ENCODE measurements at places on chromosomes 11 and 22.

DNA sequence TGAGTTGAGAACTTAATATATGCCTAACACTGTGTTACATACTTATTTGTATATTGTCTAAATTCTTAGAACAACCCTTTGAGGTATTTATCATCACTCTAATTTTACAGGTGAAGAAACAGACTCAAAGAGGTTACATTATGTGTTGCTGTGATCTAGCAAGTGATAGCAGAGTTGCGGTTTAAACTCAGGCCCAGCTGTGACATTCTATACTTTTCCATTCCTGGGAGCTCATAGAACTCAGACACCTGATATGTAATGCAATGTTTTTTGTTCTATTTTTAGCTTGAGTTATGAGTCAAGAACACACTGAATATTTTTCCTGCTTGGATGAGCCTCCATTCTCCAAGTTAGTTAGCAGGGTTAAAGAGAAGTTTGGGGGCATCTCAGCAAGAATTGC is 449.7 kb upstream of the DDI1 start:
- no peak for DNase-seq

- DNase-seq, result no peak
Measured at GRCh38 chr22:47573141-47573540, 810.7 kb downstream of the TBC1D22A start.

DNA sequence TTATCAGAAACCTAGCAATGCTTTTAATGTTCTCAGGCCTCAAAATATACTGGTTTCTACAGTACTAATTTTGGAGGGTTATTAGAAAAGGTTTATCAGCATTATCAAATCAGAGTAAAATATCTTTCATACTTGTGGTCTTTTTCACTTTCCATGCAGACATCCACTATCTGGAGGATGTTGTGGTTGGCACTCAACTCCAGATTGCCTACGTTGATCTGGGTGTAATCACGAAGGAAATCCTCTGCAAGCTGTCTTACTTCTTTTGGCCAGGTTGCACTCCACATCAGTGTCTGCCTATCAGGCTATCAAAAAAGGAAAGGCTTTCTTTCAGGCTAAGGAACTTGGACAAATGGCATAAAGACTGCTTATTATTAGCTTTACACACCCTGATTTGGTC is 11.6 kb downstream of the DDX17 start:
- DNase-seq, result peak; percentile 24

- no peak for DNase-seq
Measured at GRCh38 chr11:66334605-66335442, 1.4 kb downstream of the RIN1 start.

DNA sequence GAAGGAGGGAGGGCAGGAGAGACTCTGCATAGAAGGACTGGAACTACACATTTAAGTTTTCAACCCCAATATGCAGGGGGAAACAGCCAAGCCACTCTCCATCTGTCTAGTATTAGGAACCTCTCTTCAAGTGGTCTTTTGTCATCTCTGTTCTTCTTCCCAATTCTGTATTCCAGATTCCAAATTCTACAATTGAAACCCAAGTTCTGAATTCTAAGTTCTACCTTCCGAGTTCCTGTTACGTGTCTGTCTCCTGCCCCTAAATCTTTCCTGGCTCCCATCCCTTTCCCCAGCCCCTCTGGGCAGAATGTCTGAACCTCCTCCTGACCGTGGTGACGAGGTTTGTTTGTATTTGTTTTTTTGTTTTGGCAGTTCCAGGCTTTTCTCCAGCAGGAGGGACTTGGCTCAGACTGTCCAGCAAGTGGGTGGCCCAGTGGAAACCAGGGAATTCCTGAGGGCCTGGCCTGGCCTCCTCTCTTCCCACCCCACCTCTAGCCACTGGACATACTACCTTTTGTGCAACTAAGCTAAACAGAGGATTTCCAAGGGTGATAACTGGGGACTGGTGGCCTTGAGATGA is 1.6 kb upstream of the THOC5 start:
- no peak for DNase-seq

DNA sequence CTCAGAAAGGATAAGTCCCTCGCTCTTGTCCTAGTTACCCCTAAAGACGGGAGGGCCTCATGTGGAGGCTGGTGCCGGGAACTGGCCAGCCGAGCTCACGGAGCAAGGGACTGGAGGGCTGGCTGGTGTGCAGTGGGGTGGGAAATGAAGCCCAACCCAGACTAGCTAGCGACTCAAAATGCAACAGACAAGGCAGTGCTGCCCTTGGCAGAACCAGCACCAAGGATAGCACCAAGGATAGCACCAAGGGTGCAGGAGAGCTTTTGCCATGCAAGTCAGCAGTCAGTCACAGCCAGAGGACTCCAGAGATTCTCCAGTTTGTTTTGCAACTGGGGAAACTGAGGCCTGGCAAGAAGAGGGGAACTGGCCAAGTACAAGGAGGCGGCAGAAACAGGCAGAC is 6.5 kb upstream of the BATF2 start:
- DNase-seq, result no peak

DNA sequence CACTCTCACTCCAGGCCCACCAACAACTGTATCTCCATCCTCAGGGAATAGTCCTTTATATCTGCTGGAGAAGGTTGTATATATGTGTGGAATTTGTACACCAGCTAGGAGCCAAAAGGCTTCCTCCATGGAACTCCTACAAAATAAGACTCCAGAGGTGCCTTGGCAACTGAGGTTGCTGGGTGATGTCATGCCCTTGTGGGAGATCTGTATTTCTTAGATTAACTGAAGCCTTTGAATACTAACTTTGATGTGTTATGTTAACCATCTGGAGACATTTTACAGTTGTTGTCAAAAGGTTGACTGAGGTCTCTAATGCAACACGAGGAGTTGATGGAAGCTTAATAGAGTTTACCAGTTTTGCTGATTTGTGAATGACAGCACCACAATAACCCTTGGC is 139.5 kb upstream of the TTC12 start:
- no peak for DNase-seq

- no peak for DNase-seq
Measured at GRCh38 chr11:85784480-85785265, 26.3 kb downstream of the SYTL2 start.

- DNase-seq, result peak; percentile 24
Measured at GRCh38 chr11:3160252-3161031, 4.7 kb downstream of the OSBPL5 start.

DNA sequence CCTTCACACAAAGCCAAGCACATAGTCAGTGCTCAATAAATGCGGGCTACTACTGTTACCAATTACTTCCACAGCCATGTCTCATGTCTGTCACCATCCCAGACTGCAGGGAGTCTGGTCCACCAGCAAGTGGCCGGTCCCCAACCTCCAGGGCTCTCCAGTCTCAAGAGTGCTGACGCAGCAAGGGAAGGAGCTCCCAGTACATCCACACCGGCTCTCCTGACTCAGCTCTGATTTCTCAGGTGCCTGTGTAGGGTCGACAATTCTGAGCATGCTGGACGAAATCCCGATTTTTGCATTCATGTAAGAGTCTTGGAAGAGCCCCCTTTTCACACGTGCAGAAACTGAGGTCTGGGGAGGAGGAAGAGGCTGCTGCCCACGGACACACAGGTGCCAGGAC is 10.3 kb upstream of the NEFH start:
- no peak for DNase-seq

DNA sequence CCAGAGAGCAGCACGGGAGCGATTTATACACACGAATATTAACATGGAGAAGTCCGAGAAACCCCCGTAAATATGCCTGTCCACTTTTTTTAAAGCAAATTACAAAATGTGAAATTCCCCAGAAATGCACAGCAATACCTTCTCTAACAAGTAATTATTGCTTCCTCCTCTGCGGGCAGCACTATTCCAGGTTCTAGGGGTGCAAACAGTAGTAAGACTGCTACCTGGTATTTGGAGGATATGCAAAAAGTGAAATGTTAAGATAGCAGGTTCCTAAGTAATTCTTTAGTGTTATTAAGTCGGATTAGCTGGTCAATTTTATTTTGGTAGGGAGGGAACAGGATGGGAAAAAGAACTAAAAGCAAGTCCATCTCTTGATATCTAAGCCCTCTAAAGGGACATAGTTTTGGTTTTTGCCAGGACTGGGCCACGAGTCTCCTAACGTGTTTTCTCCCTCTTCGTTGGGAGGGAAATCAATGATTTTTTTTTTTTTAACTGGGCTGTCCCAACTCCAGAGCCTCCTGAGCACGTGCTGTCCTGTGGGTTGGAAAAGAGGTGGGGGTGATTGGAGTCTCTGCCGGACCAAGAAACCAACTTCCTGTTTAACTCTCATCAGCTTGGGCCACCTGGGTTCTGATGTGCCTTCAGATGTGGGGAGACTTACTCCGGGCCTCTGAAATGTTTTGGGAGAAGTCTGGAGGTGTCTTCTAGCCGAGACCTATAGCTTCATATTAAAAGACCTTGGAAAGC is 1.7 kb upstream of the XBP1 start:
- peak; percentile 27 for DNase-seq

- no peak for DNase-seq
Measured at GRCh38 chr11:10941414-10941813, 83.6 kb upstream of the ZBED5 start.

All from activated CD4-positive, alpha-beta T cell treated with anti-CD3 and anti-CD28 coated beads, Interleukin-10, Interleukin-2, amounts not matched to agents 100 ng/mL and 50 ng/mL, durations not matched to agents 16 hours and 8 hours (primary cell).